ENCODE measurements at places on chromosomes 1 and 21.

DNA sequence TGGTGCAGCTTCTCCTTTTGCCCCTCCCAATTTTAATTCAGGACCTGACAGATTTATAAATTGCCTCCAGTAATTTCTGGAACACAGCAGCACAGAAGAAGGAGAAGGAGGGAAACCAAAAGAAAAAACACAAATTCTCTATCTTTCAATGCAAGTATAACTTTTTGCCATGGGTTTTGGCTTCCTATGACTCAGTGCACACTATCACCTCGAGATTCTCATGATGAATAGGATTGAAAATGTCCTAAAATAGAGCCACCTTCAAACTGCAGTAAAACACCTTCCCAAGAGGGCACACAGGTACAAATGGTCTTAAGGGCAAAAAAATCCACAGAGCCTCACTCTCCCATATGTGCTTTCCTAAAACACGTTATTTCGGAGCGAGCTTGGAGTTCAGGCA lies 113.6 kb downstream of the HLCS start:
- no peak for DNase-seq

DNA sequence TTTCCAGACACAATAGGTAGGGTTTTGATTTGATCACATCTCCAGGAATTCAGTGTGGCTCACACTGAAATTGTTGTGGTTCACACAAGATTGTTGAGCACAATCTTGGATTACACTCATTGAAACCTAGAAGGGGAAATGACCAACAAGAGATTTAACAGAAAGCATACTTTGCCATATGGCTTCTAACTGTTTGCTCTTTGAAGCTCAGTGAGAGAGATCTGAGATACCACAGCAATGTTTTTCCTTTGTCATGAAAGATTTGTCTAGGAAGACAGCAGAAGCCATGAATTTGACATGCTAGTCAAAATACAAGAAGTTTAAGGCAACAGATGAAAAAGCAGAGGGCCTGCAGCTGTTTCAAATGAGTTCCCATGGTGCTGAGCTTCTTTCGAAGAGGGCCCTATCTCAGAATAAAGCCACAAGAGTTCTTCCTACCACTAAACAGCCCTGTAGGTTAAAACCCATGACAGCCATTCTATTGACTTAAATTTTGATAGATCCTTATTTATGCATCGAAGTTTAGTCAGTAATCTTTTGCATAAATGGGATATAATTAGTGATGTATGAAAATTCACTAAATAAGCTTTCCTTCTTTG lies 650.4 kb downstream of the LTN1 start:
- DNase-seq: no peak

DNA sequence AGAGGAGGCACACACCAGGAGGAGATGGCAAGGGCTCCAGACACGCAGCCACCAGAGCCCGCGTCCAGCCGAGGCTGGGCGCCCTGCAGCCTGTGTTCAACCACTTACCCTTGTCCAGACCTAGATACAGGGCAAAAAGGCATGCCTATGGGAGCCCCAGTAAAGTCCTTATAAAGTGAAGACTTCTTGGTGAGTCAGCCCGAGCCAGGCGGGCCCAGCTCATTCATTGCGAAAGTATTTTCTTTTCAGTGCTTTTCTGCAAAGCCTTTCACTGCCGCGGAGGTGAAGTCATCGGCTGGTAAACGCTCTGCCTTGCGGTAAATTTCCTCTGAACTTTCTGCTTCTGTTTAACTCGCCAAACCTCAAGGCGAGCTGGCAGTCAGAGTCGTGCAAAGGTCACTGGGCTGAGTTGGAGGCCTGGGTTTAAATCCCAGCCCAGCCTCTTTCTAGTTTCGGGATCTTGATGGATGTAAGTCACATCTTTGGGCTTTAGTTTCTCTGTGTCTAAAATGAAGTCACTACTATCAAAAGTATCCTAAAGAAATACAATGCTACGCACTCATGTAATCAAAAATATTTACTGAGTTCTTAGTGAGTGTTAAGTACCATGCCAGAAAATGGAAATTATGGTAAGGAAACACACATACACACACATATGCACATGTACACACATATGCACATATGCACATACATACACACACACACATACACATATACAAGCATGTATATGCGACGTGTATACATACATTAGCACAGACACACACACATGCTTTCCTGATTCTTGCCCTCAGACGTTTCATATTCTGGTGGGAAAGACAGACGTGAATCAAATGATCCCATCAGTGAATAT lies 54.7 kb upstream of the IFFO2 start:
- DNase-seq: no peak

- DNase-seq: no peak
Measured at GRCh38 chr1:38268226-38268625, 221.6 kb upstream of the POU3F1 start.

- DNase-seq: no peak
Measured at GRCh38 chr21:44052830-44053226, 40.7 kb downstream of the TRAPPC10 start.
